Lower lobe of right lung (tissue), 2 donors: ENCODE measurements at places on chromosomes 7 and 10. TPM values are rescaled to one million over a fixed set of nuclear protein-coding genes. Genes with fewer than 3 reads are reported as not detected.

GRCh38 chr7:122846591-122846990 lies 39.7 kb downstream of the CADPS2 start:
- no peaks in the 10 kb centered on the region for H3K27me3 ChIP-seq
- no peak overlapping the region for H3K27ac ChIP-seq
- H3K4me3 ChIP-seq: no peak overlapping the region
- H3K4me1 ChIP-seq: peaks cover 22% of the 10 kb centered on the region
- DNase-seq: no peak

GRCh38 chr10:72089618-72090017 lies 1.3 kb upstream of the SPOCK2 start:
- no peak for DNase-seq
- H3K27ac ChIP-seq: peak overlapping the region; percentile 84
- peaks cover 41% of the 10 kb centered on the region for H3K4me1 ChIP-seq
- no peak overlapping the region for H3K4me3 ChIP-seq
- peaks cover 26% of the 10 kb centered on the region for H3K27me3 ChIP-seq

- H3K27ac ChIP-seq: no peak overlapping the region
- peaks cover 66% of the 10 kb centered on the region for H3K36me3 ChIP-seq
- no peak for DNase-seq
- no peak overlapping the region for H3K4me3 ChIP-seq
- no peaks in the 10 kb centered on the region for H3K4me1 ChIP-seq
- H3K27me3 ChIP-seq: no peaks in the 10 kb centered on the region
Observed at GRCh38 chr7:4765776-4766490, 9.5 kb upstream of the AP5Z1 start.

DNA sequence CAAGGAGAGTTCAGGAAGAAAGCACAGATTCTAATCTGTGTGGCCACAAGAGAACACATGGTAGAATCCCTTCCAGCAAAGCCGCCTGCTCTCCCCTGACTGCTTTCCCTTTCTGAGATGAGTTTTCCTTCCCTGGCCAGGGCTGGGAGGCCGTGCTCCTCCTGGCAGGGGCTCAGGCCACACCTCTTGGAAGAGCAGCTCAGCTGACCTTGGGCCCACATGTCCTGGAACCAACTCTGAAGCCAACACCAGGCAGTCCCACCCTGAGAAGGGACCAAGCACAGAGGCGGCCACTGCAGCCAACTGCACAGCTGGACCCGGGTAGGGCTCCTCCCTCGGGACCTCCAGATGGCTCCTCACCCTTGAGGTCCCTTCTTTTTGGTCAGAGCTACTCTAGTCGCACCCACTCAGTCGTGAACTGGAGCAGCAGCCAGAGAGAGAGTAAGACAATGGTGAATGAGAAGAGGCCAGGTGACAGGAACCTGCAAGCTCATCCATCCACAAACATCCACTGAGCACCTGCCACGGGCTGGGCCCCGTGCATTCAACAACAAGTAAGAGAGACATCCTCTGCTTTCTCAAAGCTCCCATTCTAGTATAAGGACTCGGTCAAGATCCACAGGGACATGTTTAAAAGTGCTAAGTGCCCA lies 40.3 kb downstream of the FAM53B start:
- H3K4me1 ChIP-seq: peaks cover 100% of the 10 kb centered on the region
- no peak overlapping the region for H3K4me3 ChIP-seq
- no peaks in the 10 kb centered on the region for H3K27me3 ChIP-seq
- peak overlapping the region; percentile 84 for H3K27ac ChIP-seq
- no peak for DNase-seq

- no peak overlapping the region for H3K27ac ChIP-seq
- H3K4me3 ChIP-seq: no peak overlapping the region
- no peaks in the 10 kb centered on the region for H3K36me3 ChIP-seq
- no peak for DNase-seq
- H3K27me3 ChIP-seq: no peaks in the 10 kb centered on the region
Observed at GRCh38 chr10:119688033-119688508, 36.9 kb downstream of the BAG3 start.

DNA sequence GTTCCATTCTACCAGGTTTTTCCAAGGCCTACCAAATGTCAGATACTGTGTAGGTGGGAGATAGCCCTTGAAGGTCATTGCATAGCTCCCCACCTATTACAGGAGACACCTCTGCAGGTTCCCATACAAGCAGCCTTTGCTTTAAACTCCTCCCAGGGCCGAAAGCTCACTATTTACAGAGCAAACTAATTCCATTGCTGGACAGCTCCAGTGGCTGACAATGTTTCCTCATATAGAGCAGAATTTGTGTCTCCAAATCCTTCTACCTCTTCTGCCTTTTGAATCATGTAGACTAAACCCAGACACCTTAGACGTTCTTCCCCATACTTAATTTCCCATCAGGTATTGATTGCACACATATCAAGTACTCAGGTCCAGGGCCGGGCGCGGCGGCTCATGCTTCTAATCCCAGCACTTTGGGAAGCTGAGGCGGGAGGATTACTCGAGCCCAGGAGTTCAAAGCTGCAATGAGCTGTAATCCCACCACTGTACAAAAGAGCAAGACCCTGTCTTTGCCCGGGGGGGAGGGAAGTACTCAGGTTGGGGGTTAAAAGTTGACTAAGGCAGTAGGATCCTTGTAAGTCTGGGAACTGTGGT lies 2.1 kb downstream of the CNNM1 start:
- H3K27me3 ChIP-seq: peaks cover 43% of the 10 kb centered on the region
- H3K4me1 ChIP-seq: peaks cover 19% of the 10 kb centered on the region

DNA sequence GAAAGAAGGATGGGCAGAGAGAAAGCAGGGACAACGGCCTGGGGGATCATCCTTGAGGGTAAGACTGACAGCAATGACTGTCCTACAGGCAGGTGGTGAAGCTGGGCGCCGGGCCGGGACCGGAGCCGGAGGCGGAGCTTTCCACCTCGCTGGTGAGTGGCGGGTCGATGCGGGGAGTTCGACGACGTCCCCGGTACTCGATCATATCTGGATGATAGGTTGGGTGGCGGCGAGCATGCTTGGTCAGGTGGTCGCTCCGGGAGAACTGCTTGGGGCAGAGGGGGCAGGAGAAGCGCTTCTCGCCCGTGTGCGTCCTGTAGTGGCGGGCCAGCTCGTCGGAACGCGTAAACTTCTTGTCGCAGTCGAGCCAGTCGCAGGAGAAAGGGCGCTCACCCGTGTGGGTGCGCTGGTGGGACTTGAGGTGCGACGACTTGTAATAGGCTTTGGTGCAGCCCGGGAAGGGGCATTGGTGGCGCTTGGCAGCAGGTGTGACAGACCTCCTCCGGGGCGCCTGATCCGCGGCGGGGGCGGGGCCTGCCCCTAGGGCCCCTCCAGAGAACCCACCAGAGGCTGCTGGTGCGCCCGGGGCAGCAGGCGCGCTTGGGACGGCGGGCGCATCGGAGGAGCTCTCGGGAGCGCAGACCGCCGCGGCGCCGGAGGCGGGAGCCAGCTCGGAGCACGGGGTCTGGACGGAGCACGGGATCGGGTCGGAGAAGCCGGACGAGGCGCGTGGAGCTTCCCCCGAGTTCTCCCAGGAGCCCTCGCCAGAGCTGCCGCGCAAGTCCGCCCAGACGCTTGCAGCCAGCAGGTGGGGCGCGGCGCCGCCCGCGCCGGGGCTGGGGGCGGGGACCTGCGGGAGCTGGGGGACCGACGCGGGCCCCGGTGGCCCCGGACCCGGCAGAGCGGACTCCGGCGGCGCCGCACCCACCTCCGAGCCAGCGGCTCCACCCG lies 752 bp downstream of the KLF14 start:
- H3K4me1 ChIP-seq: peaks cover 5% of the 10 kb centered on the region
- H3K4me3 ChIP-seq: peak overlapping the region; percentile 50
- H3K27me3 ChIP-seq: peaks cover 79% of the 10 kb centered on the region
- H3K27ac ChIP-seq: no peak overlapping the region

GRCh38 chr7:74466196-74466813 lies 12.6 kb downstream of the GTF2IRD1 start:
- no peak overlapping the region for H3K4me3 ChIP-seq
- no peak overlapping the region for H3K27ac ChIP-seq
- DNase-seq: no peak
- H3K27me3 ChIP-seq: no peaks in the 10 kb centered on the region

DNA sequence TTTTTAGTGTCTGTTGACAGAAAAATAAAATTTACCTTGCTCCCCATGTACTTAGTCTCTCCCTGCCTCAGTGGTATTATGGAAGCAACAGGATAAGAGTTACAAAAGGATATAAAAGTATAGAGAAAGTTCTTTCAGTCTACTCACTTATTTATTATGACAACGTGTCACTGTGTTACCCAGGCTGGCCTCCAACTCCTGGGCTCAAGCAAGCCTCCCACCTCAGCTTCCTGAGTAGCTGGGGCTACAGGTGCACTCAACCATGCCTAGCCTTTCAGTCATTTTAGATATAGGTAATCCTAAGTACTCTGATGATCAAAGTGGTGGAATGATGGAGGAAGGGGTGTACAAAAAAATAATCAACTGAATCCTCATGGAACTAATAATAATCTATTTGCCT lies 215.2 kb upstream of the MKLN1 start:
- no peak overlapping the region for H3K4me3 ChIP-seq
- no peaks in the 10 kb centered on the region for H3K27me3 ChIP-seq
- no peak for DNase-seq

DNA sequence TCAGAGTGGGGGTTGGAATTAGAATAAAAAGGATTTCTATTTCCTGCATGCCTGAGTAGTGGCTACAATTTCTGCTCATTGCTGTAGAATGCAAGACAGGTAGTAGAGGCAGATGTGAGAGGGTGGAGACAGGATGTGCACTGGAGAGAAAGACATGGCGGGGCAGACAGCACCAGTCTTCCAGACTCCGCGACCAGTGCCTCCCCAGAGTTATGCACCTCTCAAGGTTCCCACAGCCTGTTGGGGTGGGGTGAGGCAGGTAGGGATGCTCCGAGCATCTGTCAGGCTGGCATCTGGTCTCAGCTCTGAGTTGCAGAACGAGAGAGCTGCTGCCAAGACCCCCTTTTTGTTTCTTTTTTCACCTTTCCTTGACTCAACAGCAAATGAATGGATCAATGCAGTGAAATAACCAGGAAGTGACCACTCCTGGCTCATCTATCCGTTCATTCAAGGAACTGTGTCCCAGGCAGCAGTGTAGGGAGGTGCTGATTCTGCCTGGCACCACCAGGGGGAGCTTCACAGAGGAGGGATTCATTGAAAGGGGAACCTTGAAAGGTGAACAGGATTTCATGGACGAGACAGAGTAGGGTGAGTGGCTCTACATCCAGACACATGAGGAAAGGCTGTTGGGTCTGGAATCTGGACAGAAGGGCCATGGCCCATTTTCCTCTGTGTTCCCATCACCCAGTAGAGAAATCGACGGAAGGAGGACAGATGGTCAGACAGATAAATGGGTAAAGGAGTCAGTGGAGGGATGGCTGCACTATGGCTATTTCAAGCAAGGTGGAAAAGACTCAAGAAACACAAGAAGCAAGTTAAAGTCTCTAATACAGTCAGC lies 17.2 kb upstream of the SLC18A3 start:
- no peak overlapping the region for H3K27ac ChIP-seq
- H3K36me3 ChIP-seq: no peaks in the 10 kb centered on the region
- peaks cover 6% of the 10 kb centered on the region for H3K27me3 ChIP-seq
- DNase-seq: no peak

GRCh38 chr10:75599875-75600648 lies 168.6 kb downstream of the LRMDA start:
- H3K27ac ChIP-seq: no peak overlapping the region
- no peak for DNase-seq
- H3K4me3 ChIP-seq: no peak overlapping the region
- H3K36me3 ChIP-seq: no peaks in the 10 kb centered on the region

DNA sequence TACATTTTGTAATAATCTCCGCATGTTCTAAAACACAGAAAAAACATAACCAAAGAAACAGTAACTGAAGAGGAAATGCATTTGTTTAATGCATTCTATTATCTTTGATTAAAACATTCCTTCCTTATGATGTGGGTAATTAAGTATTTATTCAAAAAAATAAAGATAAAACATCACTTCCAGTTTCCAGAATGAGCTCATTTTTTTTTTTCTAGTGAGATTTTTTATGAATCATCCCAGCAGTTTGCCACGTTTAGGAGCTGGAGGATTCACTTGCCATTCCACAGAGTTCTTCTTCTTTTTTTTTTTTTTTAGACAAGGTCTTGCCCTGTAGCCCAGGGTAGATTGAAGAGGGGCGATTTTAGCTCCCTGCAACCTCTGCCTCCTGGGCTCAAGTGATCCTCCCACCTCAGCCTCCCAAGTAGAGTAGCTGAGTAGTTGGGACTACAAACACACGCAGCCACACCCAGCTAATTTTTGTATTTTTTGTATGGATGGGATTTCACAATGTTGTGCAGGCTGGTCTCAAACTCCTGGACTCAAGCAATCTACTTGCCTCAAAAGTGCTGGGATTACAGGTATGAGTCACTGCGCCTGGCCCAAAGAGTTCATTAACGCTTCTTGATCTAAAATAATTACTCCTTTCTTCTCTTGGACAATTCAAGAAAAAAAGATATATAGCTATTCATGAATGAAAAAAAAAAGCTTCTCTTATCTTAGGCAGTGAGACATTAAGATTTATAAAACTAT lies 177.3 kb downstream of the DKK1 start:
- no peak for DNase-seq
- no peak overlapping the region for H3K4me3 ChIP-seq
- no peaks in the 10 kb centered on the region for H3K27me3 ChIP-seq

DNA sequence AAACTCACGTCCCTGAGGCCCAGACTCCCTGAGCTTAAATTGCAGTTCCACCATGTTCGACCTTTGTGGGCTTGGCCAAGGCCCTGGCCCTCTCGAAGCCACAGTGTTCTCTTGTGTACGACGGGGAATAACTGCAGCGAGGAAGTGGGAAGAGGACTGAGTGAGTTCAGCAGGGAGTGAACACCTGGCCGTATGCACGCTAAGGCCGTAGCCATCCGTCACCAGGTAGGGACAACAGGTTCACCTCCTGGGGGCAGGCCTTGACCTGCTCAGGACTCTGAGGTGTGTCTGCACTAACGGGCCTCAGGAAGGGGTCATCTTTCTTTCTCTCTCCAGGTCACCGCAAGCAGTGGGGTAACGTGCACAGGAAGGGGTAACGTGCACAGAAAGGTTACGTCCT lies 67.2 kb upstream of the CTBP2 start:
- no peak overlapping the region for H3K4me3 ChIP-seq
- no peak overlapping the region for H3K27ac ChIP-seq
- no peaks in the 10 kb centered on the region for H3K4me1 ChIP-seq
- H3K36me3 ChIP-seq: no peaks in the 10 kb centered on the region

Gene ADAM12
- 0.92 TPM for total RNA-seq

Gene LIPF
- not detected for total RNA-seq

Gene RTKN2
- 109 TPM for total RNA-seq

Gene TMEM236
- 5.9 TPM for total RNA-seq

Gene ATOH7
- total RNA-seq: not detected

Gene ERVW-1
- not detected for total RNA-seq
